ENCODE measurements at places on chromosomes 16 and 17.

DNA sequence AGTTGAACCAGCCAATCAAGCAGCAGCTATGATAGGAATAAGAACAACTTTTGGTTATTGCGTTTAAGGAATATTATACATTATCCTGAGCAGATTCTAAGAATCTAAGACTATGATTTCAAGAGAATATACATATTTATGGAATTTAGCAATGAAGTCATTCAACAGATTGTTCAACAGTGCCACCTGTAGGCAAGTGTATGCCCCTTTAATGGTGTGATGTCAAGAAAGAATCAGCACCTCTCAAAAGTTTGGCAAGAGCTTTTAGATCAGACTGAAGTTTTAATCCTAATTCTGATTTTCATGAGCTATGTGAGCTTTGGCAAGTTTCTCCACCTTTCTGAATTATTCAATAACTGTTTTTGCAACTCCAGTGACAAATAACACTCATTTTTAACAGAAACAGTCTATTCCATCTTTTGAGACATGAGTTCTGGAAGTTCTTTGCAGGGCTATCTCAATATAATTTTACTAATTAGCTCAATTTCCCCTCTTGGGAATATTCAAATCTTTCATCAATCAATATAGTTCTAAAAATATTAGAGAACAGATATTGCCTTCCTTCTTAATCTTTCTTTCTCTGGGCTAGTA lies 474.3 kb upstream of the TOM1L1 start:
- DNase-seq = no peak

GRCh38 chr17:33015716-33016346 lies 24.2 kb downstream of the SPACA3 start:
- no peak for DNase-seq

GRCh38 chr16:25033852-25034251 lies 18.7 kb upstream of the ARHGAP17 start:
- DNase-seq = peak; percentile 85

DNA sequence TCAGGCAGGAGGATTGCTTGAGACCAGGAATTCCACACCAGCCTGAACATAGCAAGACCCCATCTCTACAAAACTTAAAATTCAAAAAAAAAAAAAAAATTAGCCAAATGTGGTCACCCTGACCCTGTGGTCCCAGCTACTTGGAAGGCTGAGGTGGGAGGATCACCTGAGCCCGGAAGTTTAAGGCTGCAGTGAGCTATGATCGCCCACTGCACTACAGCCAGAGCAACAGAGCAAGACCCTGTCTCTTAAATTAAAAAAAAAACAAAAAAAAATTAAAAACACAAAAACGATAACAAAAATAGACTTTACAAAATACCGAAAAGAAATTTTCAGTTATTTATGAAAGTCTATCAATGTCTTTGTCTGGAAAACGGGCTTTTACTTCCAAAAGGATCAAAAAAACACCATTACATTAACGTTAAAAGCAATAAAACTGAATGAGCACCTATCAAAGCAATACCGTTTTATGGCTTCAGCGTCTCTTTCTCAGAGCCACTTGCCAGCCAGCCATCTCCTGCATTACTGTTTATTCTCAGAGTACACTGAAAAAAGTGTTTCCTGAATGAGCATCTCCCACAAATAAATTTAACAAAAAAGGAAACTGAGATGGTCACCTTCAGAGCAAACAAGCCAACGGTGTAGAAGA lies 6.1 kb downstream of the USP7 start:
- no peak for DNase-seq

DNA sequence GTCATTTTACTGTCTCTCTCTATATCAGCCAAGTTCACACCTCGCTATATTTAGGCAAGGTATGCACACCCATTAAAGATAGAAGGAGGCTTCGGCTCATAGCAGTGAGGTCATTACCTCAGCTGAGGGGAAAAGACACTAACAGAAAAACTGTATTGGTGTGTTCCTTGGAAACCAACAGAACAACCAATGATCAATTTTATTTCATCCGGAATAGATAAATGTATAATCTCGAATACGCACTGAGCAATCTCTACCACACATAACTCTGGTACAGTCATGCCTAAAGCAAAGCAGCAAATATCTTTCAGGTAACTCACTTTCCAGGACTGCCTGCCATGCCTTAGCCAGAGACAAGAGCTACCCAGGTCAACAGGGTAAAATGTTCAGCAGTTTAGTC lies 109.9 kb upstream of the CORO6 start:
- peak; percentile 49 for DNase-seq

GRCh38 chr17:83194761-83195329 lies 115.4 kb downstream of the METRNL start:
- peak; percentile 46 for DNase-seq

DNA sequence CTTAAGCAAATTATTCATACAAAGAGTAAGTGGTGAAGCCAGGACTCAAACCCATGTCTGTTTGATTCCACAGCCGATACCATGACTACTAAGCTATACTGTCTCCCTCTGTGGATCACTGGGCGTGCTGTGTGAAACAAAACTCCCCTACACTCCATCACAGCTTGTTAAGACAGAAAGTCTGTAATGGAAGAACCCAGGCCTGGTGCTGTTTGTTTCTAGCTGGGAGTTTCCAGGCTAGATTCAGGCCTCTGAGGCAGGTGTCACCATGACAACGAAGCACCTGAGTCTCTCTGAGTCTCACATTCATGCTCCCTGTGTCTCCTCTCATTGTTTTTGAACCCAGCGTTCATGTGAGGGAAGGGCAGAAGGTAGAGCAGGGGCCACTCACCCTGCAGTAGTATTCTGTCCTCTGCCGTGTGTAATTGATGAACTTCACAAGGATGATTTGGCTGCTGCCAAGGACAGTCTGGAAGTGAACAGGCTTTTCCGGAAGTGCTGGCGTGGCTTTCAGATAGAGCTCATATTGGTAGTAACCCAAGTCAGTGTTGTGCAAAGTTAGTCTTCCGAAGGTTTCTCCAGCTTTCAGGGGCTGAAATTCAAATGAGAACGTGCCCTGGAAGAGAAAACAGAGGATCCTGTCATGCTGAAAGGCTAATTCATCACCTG lies 8.6 kb upstream of the VAC14 start:
- DNase-seq = no peak

GRCh38 chr17:838486-838885 lies 56.3 kb downstream of the MRM3 start:
- no peak for DNase-seq

GRCh38 chr17:75487351-75488070 lies 27.8 kb downstream of the CASKIN2 start:
- no peak for DNase-seq

- DNase-seq = no peak
Measured at GRCh38 chr17:36525113-36525512, 9.6 kb downstream of the MYO19 start.

GRCh38 chr16:11356573-11357331 lies 11.5 kb downstream of the RMI2 start:
- DNase-seq = peak; percentile 77

- DNase-seq = no peak
Measured at GRCh38 chr17:68863091-68863652, 92.0 kb downstream of the ABCA8 start.

- DNase-seq = no peak
Measured at GRCh38 chr17:80660527-80661198, 116.0 kb downstream of the RPTOR start.

- peak; percentile 3 for DNase-seq
Measured at GRCh38 chr16:10465821-10466220, 80.0 kb downstream of the ATF7IP2 start.

DNA sequence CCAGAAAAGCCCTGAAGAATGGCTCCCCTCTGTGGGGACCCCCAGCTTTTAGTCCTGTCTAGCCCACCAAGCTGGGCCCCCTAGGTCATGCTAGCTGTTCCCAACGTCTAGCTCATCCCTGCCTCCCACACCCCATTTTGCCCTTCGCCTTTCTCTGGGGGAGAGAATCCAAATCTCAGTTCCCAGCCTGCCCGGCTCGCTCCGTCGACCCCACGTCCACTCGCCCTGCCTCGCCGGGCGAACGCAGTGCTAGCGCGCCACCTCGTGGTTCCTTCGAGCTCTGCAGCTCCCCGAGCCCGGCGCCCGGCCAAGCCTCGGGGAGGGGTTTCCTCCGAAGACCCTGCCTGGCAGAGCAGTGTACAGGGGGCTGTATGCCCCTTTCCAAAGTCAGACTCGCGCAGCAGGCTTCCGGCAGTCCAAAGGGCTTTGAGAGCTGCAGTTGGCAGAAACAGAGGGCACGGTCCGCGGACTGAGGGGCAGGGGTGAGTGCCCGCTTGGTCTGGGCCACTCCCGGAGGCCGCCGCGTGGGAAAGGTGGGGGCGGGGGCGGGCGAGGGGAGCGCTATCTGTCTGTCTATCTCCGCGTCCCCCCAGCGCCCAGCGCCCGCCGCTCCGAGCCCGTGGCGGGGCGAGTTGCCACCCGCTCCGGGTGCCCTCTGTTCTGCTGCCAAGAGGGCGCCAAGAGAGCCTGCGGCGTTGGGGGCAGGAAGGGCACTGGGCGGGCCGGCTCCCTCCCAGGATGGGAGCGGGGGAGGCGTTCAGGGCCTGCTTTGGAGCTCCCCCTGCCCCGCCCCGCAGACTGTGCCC lies 1.7 kb upstream of the DLX3 start:
- DNase-seq = peak; percentile 17

- DNase-seq = no peak
Measured at GRCh38 chr17:42781639-42782165, 1.3 kb downstream of the WNK4 start.

- DNase-seq = no peak
Measured at GRCh38 chr16:79589601-79590102, 10.9 kb downstream of the MAF start.

DNA sequence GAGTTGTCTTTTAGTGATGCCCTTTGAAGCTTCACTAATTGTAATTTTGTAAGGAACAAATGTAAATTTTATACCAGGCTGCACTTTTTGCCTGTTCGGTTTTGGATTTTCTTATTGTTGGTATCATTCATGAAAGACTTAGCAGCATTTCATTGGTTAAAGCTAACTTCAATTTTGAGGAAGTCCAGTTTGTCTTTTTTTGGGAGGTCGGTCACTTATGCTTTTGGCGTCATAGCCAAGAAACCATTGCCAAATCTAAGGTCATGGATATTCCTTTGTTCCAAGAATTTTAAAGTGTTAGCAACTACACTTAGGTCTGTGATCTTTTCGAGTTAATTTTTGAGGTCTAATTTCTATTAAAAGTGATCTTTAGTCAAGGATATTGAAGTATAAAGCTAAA lies 77.1 kb downstream of the PRKCA start:
- no peak for DNase-seq

GRCh38 chr17:1156864-1157263 lies 22.9 kb downstream of the ABR start:
- DNase-seq = no peak

GRCh38 chr17:444879-445454 lies 92.4 kb upstream of the RPH3AL start:
- DNase-seq = no peak

DNA sequence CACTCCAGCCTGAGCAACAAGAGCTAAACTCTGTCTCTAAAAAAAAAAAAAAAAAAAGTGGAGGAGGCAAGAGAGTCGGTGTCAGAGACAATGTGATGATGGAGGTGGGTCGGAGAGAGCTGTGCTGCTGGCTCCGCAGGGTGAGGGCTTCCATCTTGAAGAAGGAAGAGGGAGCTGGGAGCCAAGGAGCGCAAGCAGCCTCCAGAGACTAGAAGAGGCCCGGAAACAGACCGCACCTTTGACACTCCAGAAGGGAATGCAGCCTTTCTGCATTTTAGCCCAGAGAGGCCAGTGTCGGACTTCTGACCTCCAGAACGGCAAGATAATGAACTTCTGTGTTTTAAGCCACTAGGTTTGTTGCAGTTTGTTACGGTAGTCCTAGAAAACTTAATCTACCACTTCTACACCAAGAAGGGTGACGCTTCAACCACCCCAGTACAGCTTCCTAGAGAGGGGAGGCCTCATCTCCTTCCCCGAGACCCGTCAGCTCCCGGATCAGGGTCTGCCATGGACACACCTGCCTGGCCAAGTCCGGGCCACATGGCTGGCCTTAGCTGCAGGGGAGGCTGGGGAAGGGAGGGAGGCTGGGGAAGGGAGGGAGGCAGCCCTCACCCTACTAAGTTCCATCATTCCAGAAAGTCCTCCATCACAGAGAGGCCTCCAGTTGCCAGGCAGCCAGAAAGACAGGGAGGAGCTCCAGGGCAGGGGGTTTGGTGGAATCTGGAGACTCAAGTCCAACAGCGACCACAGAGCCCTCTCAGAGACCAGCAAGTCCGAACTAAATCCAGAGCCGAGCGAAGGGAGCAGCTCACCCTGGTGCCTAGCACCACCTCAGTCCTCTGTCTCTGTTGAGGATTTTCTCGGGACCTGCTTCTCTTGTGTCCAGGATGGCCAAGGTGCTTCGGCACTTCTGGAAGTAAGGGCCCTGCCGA lies 13.2 kb upstream of the RBFOX3 start:
- no peak for DNase-seq

DNA sequence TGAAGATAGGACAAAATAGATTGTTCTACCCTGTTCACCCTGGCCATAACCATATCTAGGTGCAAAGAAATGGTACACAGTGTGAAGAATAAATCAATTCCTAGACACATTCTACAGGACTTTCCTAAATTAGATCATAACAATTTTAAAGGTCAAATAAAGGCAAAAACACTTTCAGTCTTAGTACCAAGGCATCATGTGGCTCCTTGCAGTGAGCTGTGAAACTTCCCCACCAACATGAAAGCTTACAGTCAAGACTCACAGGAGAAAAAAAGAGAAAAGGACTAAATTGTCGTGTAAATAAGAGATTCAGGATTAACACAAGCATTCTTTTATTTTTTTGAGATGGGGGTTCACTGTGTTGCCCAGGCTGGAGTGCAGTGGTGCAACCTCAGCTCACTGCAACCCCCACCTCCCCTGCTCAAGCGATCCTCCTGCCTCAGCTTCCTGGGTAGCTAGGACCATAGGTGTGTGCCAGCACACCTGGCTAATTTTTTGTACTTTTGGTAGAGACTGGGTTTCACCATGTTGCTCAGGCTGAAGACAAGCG lies 14.2 kb downstream of the NSMCE1 start:
- peak; percentile 35 for DNase-seq

- DNase-seq = no peak
Measured at GRCh38 chr17:48620461-48621139, 5.5 kb upstream of the HOXB8 start.

DNA sequence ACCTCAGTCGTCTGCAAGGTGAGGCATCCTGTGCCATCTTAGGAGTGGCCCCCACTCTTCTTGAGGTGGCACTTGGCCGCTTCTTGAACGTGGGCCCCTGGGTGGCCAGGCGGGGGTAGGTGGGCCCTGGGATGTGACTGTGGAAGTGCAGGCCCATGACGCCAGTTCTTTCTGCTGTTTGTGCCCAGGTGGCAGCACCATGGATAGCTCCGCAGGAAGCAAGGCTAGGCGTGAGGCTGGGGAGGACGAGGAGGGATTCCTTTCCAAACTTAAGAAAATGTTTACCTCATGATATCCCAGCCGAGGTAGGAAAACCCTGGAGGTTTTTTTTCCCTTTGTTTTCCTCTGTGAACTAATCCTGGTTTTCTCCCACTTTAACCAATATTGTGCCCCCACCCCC lies 19.8 kb downstream of the NMRAL1 start:
- DNase-seq = no peak

- no peak for DNase-seq
Measured at GRCh38 chr17:51802544-51802943, 356.0 kb downstream of the CA10 start.

All from fibroblast of villous mesenchyme (primary cell).